ENCODE measurements at places on chromosomes 5 and 9. TPM values are rescaled to one million over a fixed set of nuclear protein-coding genes. Genes with fewer than 3 reads are reported as not detected.

The CAVIN4 gene
- 0.67 TPM for total RNA-seq

The PROB1 gene
- 1.5 TPM for total RNA-seq

The C1QTNF3 gene
- 0.69 TPM for total RNA-seq

The AHRR gene
- total RNA-seq: 3.7 TPM

The S1PR3 gene
- total RNA-seq: 3.3 TPM

The DNAH5 gene
- total RNA-seq: 0.82 TPM

The C8G gene
- total RNA-seq: not detected

The TNFSF15 gene
- total RNA-seq: not detected

The FBP2 gene
- not detected for total RNA-seq

The PCDHGB1 gene
- total RNA-seq: 1.1 TPM

The GAS1 gene
- 5.0 TPM for total RNA-seq

The SLC25A51 gene
- total RNA-seq: 31.8 TPM

The SPAAR gene
- 0.46 TPM for total RNA-seq

The OSMR gene
- 82.8 TPM for total RNA-seq

The GBA2 gene
- total RNA-seq: 24.0 TPM

The LVRN gene
- total RNA-seq: 0.64 TPM

The PTGES gene
- total RNA-seq: 27.4 TPM

The PLEKHG4B gene
- not detected for total RNA-seq

The CCNJL gene
- 10.3 TPM for total RNA-seq

The NIPAL4 gene
- total RNA-seq: 0.32 TPM

The TRPM6 gene
- total RNA-seq: 1.4 TPM

The C5orf52 gene
- total RNA-seq: not detected

The FOXD4L4 gene
- 0.07 TPM for total RNA-seq

The ZNF483 gene
- 2.6 TPM for total RNA-seq

The NREP gene
- 19.0 TPM for total RNA-seq

The LCN15 gene
- total RNA-seq: not detected

The KIF24 gene
- 2.5 TPM for total RNA-seq

The DOK3 gene
- total RNA-seq: 1.2 TPM

The SCGB3A1 gene
- total RNA-seq: not detected

The KCNV2 gene
- total RNA-seq: not detected

The FGF1 gene
- total RNA-seq: not detected

The PCDHA13 gene
- 1.2 TPM for total RNA-seq

The RLN1 gene
- not detected for total RNA-seq

Measured in NCI-H460 (cell line).